ENCODE measurements at places on chromosomes 3 and 15.

- DNase-seq, result peak; percentile 74
These were observed 62.7 kb upstream of the BNIP2 start for GRCh38 chr15:59751552-59752413.

GRCh38 chr3:37458162-37459120 lies 284.1 kb upstream of the LRRFIP2 start:
- DNase-seq, result no peak

- DNase-seq, result no peak
These were observed 12.8 kb downstream of the SH3BP5 start for GRCh38 chr3:15319575-15319974.

GRCh38 chr3:107589454-107589853 lies 66.7 kb downstream of the BBX start:
- DNase-seq, result no peak

GRCh38 chr3:112610121-112610520 lies 30.8 kb downstream of the CCDC80 start:
- no peak for DNase-seq

- DNase-seq, result no peak
These were observed 35.2 kb downstream of the RNF13 start for GRCh38 chr3:149848238-149848637.

GRCh38 chr3:177599837-177600236 lies 402.6 kb upstream of the TBL1XR1 start:
- DNase-seq, result no peak

- no peak for DNase-seq
These were observed 292.1 kb downstream of the DIPK2A start for GRCh38 chr3:144263706-144264105.
